Vagina (tissue), 2 donors: ENCODE measurements at places on chromosomes 5 and 9.

- H3K27me3 ChIP-seq: no peaks in the 10 kb centered on the region
- H3K4me1 ChIP-seq: no peaks in the 10 kb centered on the region
These were observed 13.6 kb upstream of the RASA1 start for GRCh38 chr5:87254035-87254434.

- no peaks in the 10 kb centered on the region for H3K27me3 ChIP-seq
- peaks cover 12% of the 10 kb centered on the region for H3K4me1 ChIP-seq
- no peak overlapping the region for H3K4me3 ChIP-seq
- H3K27ac ChIP-seq: no peak overlapping the region
- no peak for DNase-seq
- no peaks in the 10 kb centered on the region for H3K36me3 ChIP-seq
These were observed 116.6 kb upstream of the BNC2 start for GRCh38 chr9:16987026-16987425.

GRCh38 chr9:133340256-133340655 lies 4.3 kb upstream of the SURF6 start:
- H3K4me3 ChIP-seq: no peak overlapping the region
- DNase-seq: no peak
- H3K4me1 ChIP-seq: peaks cover 11% of the 10 kb centered on the region

DNA sequence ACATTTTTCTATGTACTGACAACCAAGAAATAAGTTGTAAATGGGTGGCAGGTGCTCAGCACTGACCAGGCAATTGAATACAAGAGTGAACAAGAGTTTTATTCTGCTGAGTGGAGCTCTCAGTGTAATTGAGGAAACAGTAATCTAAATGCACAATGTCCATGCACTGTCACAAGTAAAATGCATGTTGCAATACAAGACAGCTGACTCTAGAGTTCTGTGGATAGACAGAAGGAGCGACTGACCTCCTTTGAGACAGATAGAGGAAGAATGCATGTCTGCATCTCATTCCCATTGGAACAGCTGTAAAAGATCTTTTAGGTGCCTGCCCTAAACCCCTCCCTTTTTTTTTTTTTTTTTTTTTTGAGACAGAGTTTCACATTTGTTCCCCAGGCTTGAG lies 299.0 kb downstream of the FBXL7 start:
- H3K27me3 ChIP-seq: no peaks in the 10 kb centered on the region
- H3K36me3 ChIP-seq: no peaks in the 10 kb centered on the region
- no peak overlapping the region for H3K4me3 ChIP-seq
- DNase-seq: no peak
- H3K4me1 ChIP-seq: peaks cover 36% of the 10 kb centered on the region

DNA sequence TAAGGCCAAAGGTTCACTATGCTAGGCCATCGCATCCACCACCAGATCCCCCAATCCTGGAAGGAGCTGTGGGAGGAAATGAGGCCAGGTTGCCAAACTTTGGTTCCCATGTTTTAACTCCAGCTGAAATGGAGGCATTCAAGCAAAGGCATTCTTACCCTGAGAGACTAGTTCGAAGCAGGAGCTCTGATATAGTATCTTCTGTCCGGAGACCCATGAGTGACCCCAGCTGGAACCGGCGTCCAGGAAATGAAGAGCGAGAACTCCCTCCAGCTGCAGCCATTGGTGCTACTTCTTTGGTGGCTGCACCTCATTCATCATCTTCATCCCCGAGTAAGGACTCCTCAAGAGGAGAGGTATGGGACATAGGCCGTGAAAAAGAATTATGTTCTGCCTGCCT lies 75.6 kb downstream of the GAPVD1 start:
- no peaks in the 10 kb centered on the region for H3K4me1 ChIP-seq
- H3K27ac ChIP-seq: no peak overlapping the region
- H3K36me3 ChIP-seq: peaks cover 63% of the 10 kb centered on the region
- DNase-seq: no peak
- no peak overlapping the region for H3K4me3 ChIP-seq

DNA sequence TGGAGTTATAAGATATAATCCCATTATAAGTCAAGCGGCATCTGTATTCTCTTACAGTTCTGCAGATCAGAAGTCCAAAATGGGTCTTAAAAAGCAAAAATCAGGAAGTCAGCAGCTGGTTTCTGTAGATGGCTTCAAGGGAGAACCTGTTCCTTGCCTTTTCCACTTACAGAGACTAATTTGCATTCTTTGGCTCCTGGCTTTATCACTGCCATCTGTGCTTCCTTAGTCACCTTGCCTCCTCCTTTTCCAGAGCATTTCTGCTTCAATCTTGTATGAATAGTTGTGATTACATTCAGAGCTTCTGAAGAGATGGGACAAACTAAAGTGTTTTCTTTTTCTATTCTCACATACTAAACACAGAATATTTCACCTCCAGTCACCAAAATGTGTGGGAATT lies 647.3 kb upstream of the GRAMD2B start:
- no peaks in the 10 kb centered on the region for H3K4me1 ChIP-seq
- H3K27me3 ChIP-seq: no peaks in the 10 kb centered on the region
- no peak for DNase-seq
- H3K27ac ChIP-seq: no peak overlapping the region

GRCh38 chr9:126169736-126170135 lies 156.9 kb upstream of the MVB12B start:
- H3K27me3 ChIP-seq: no peaks in the 10 kb centered on the region
- DNase-seq: peak; percentile 72
- no peak overlapping the region for H3K4me3 ChIP-seq
- no peak overlapping the region for H3K27ac ChIP-seq
- no peaks in the 10 kb centered on the region for H3K4me1 ChIP-seq
